ENCODE measurements at places on chromosomes 7 and 10.

DNA sequence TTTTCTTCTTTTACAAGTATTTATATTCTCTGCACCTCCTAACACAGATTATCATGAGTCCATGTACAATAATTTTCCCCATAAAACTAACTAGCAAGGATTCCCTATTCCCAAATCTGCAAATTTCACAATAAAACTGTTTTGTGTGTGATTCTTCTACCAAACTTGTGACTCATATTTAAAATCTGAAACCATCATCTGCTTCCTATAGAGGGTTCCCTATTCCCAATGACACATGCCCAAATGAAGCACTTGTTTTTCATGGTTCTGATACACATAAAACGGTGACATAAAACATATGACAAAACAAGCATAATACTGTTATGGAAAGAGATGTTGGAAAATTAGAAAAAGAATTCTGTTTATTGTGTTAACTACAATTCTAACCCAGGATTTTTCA is 657.6 kb downstream of the PARD3 start:
- DNase-seq = no peak

- no peak for DNase-seq
Measured at GRCh38 chr7:105682341-105683060, 101.2 kb upstream of the EFCAB10 start.

- no peak for DNase-seq
Measured at GRCh38 chr10:13271552-13272163, 28.2 kb downstream of the PHYH start.

GRCh38 chr10:127578259-127578960 is 29.3 kb downstream of the NPS start:
- DNase-seq = no peak

GRCh38 chr10:71087622-71088021 is 124.7 kb upstream of the UNC5B start:
- no peak for DNase-seq

- no peak for DNase-seq
Measured at GRCh38 chr10:16854623-16855022, 37.4 kb upstream of the RSU1 start.

GRCh38 chr7:27297356-27297755 is 54.8 kb downstream of the EVX1 start:
- DNase-seq = no peak

GRCh38 chr7:85025312-85025756 is 161.5 kb downstream of the SEMA3D start:
- DNase-seq = no peak

- DNase-seq = no peak
Measured at GRCh38 chr7:103560136-103560535, 114.1 kb upstream of the SLC26A5 start.

DNA sequence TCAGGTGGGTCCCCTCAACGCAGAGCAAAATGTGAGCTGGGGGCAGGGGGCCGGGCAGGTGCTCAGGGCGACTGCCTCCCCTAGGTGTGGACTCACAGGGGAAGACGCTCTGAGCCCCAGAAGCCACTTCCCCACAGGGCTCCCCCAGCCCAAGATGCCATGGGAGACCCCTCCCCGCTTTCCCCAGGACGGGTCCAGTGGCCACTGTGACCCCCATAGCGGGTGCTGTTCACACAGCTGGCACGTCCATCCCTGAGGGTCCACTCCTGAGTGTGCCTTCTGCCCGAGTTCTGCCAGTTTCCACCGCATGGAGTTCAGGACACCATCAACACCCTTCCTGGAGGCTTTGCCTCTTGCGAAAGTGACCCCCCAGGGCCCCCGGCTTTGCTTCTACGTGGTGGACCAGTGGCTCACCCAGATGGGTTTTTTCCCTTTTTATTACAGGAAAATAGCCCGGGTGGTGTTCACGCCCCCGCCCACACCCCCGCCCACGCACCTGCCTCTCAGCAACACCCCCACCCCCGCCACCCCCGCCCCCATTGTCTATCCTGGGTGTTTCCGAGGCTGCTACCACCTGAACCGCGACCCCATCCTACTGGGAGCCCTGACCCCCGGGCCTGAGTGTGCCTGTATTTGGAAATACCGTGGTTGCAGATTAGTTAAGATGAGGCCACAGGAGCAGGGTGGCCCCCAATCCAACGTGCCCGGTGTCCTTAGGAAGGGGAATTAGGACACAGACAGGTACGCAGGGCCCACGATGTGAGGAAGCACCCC is 32.0 kb downstream of the ADAP1 start:
- no peak for DNase-seq

DNA sequence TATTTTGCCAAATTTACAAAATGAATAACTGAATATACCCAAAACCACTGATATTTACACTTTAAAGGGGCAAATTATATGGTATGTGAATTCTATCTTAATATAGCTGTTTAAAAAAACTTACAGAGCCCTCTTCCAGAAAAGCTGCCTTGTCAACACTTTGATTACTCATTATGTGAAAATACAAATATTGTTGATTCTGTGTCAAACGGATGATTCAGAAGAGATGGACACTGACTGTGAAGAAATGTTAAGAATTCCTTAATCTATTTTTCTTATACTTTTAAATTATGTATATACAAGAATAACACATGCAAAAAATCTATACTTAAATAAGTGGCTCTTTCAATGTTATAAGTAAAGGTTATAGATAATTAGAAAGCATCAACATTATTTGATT is 41.5 kb downstream of the SMURF1 start:
- no peak for DNase-seq

GRCh38 chr10:118971876-118972275 is 57.6 kb upstream of the NANOS1 start:
- no peak for DNase-seq
